ENCODE measurements at places on chromosomes 1 and 21. TPM values are rescaled to one million over a fixed set of nuclear protein-coding genes. Genes with fewer than 3 reads are reported as not detected.

The GJA4 gene
- total RNA-seq: 3.3 TPM

- DNase-seq: no peak
Observed at GRCh38 chr1:94552071-94552586, 10.6 kb upstream of the F3 start.

The IVL gene
- not detected for total RNA-seq

The S100A4 gene
- total RNA-seq: 1.6 TPM

DNA sequence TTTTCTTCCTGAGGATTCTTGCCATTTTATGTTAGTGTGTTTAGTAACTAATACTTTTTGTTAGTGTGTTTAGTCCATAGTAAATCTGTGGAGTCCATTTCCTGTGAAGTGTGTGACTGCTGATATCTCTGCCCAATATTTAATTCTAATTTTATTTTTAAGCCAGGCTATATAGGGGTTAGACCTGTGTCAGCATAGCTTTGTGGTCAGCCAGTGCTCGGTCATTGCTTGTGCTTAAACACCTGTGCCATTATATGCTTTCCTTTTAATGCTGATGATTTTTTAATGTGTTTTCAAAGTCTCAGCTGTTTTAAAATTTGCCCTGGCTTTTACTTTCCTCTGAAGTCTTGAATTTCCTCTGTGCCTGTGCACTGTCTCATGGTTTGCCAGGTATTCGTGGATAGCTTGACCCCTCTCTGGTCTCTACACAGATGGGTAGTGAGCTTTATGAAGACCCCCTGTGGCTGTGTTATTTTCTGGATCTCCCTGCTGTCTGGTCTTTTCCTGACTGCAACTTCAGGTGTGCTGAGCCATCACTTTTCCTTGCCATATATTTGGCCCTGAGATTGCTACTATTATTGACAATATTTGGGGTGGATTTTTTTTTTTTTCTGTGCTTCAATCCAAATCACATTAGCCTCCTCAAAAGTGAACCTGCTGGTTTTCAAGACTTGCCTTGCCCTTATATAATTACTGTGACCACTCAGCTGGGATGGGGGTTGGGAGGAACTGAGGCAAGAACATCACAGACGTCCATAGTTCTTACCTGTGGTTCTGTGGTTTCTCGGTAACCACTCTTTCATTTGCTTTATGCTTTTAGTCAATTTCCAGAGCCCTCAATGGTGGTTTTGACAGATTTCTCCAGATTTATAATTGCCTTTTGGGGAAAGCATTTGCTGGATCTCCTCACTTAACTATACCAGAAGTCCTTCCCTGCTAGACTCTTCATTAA lies 59.6 kb downstream of the RPS6KC1 start:
- DNase-seq: no peak

The BTBD19 gene
- under 0.01 TPM for total RNA-seq

DNA sequence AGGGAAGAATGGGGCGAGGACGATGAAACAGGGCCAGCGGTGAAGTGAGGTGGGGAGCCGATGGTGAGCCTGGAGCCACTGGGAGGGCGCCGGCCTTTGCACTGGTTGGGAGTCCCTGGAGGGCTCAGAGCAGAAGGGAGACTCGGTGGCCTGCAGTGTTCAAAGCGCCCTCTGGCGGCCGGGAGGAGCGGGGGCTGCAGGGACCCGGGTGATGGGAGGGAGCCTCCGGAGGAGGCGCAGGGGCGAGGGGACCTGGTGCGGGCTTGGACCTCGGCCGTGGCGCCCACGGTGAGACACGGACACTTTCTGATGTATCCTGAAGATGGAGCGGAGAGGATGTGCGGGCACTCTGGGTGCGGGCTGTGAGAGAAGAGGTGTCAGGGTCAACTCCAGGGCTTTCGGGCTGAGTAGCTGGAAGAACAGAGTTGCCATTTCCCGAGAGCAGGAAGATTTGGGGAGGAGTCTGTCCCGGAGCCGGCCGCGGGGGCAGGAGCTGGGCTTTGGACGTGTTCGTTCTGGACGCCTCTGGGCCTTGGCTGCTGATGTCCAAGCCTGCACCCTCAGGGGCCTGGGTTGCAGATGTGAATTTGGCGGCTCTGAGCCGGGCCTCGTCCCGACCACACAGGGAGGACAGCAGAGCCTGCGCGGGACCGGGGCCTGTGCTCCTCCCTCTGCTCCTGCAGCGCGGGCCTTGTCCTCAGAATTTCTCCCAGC lies 29.7 kb downstream of the HEYL start:
- no peak for DNase-seq

The RGS8 gene
- total RNA-seq: 39.5 TPM

DNA sequence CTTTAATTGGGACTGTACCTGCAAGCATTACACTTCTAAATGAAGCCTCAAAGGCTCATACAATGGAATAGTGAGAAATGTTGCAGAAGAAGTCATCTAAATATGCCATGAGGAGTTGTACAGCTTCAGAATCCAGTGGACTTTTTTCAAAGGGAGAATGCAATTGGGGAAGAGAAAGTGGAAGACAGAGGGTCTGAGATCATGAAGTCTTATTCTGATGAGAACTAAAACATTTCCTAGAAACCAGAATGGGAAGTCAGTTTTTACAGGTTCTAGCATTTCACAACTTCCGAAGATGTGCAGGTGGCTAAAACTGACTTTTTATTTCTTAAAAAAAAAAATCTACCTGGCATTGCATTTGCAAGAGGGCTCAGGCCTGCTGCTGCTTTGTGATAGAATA lies 424.4 kb upstream of the RUNX1 start:
- DNase-seq: no peak

The KRTAP19-6 gene
- not detected for total RNA-seq

DNA sequence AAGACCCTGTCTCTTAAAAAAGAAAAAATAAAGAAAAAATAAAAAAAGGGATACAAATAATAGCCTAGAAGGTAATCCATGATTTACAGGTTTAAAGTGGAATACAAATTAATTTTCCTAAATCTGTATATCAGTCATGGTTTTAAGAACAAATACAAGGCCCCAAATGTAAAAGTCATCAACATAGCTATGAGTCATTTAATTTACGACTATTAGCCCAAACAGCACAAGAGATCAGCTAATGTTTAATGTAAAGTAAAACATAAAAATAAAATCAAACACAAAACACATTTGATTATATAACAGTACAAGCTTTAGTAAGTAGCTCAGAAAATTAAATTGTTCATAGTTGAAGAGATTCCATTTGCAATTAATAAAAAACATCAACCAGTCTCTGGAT lies 20.3 kb upstream of the TAL1 start:
- no peak for DNase-seq

- no peak for DNase-seq
Observed at GRCh38 chr21:34592120-34592955, 22.6 kb downstream of the RCAN1 start.

GRCh38 chr1:233244183-233244582 lies 51.3 kb downstream of the PCNX2 start:
- no peak for DNase-seq

DNA sequence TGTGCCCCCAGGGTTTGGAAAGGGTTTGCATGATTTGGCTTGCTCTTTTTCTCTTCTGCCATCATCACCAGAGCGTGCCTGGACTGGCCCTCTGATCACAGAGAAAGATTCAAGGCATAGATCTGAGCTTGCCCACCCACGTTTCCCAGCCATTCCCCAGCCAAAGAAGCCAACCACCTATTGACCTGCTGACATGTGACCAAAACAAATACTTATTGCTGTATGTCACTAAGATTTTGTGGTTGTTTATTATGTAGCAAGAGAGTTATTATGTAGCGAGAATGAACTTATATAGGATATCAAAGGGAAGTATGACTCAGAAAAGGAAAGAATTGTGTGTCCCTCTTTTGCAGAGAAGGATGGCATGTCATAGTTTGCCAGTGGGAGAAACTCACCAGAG lies 59.9 kb downstream of the UBE2U start:
- no peak for DNase-seq

The GATAD2B gene
- 15.5 TPM for total RNA-seq

DNA sequence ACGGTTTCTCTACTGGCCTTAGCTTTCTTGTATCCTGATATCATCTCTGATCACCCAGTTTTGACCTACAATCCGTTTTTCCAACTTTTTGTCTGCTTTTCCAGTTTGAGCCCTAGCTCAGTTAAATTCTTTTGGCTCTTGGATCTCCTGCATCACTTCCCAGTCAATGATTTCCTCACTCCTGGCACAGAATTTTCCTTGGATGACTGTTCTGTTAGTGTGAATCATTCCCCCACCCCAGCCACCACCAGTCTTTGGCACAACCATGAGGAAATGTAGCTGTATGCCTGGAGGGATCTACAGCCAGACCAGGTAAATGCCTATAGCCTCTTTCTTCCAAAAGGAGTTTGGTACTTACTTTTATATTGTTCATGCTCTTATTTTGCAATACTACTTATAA lies 187.2 kb upstream of the PTGFR start:
- no peak for DNase-seq

GRCh38 chr1:77202751-77203150 lies 16.5 kb downstream of the PIGK start:
- no peak for DNase-seq

- DNase-seq: no peak
Observed at GRCh38 chr21:45988366-45989347, 7.1 kb downstream of the COL6A1 start.

DNA sequence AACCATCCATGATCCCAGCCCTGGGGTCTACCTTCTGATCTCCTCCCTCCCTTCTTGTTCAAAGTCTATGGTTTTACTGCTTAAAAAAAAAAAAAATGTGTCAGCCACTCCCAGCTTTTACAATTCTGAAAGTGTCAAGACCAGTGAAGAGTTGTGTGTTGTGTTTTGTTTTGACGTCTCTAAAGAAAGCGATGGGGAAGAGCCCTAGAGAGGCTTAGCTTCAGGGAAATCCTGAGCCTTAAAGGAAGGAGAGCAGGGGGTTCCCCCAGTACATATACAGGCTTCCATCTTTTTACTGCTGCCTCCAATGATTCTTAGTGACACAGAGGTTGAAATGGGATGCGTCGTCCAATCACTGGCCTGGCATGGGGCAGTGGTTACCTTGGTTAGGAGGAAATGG lies 13.9 kb upstream of the FMOD start:
- DNase-seq: no peak
